HT-29 (cell line): ENCODE measurements at places on chromosomes 6 and 20.

- no peak for DNase-seq
Measured at GRCh38 chr6:28349344-28349891, 329 bp upstream of the ZKSCAN3 start.

DNA sequence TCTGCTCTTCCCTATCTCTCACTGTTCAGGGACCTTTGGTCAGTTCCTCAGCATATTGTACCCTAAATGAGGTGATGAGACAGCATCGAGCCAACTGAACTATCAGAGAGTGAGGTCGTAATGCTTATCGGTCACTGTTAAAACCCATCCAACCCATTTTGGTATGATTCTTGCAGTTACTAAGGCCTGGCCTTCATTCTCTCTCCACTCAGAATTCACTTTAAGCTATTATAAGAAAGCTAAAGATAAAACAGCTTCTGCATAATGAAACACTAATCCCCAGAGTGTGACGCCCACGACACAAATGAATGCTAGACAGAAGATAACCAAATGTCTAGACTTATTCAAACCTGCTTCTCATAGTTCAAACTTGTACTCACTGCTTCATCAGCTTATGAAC, 175.8 kb downstream of the GMPR start:
- no peak for DNase-seq

GRCh38 chr6:149261364-149262040, 56.0 kb upstream of the TAB2 start:
- no peak for DNase-seq

DNA sequence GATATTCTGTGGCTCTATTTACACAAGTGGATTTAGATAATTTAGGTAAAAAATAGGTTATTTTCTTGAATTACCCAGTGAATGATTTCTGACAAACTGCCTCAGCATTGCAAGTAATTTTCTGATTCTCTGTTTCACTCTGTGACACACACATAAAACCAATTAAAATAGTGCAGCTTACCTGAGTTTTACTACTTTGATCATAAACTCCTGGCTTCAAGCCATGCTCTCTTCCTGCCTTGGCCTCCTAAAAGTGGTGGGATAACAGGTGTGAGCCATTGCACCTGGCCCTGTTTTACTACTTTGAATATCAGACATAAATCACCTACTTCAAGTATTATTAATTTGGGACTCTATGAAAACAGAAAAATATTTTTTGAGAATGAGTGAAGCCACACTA, 462.9 kb downstream of the ADGRB3 start:
- DNase-seq = no peak

DNA sequence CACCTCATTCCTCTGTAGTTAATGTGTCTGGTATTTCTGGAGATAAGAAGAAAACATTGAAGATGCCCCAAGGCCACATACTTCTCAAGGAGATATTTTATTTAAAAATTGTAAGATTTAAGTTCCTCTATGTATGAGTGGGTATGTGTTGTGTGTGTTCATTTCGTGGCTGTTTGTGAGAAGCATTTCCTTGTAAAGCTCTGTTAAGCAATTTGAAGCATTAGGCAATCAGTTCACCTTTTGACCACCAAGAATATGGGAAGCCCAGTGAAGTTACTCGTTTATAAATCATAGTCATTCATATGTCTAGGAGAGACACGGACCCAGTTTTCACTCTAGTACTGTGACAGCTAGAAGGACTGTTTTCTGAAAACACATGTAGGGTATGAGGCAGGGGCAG, 717.6 kb upstream of the MAP3K7 start:
- no peak for DNase-seq

DNA sequence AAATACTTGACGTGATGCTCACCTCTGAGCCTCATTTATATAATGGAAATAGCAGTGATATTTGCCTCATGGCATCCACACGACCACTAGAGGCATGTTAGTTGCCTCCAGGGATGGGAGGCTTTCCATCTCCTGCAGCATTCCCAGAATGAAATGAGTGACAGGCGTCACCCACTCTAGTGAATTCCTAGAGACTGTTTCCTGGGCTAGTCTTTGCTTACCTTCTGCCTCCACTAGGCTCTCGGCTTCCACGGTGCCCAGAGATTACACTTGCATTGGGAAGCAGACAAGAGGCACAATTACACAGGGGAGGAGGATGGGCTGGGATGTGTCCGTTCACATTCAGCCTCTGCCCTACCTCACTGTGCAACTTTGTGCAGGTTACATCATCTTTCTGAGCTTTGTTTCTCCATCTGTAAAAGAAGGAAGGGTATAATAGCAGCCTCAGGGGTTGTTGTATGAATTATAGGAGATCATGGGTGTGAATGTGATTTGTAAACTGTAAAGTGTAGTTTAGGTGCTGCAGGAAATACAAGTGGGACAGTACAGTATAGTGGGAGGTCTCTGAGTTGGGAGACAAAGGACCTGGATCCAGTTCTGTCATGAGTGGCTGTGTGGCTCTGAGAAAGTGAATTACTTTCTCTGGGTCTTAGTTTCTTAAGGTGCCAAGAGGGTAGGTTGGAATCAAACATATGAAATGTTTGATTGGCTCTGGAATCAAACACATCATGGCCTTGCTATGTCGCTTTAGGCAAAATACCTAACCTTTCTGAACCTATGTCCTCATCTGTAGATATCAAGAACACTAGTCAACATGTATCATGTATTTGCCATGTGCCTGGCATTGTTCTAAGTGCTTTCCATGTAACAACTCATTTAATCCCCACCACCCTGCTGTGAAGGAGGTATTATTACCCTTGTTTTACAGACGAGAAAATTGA, 3.6 kb upstream of the VSTM2L start:
- DNase-seq = no peak

- no peak for DNase-seq
Measured at GRCh38 chr6:148544421-148544820, 201.8 kb downstream of the SASH1 start.

DNA sequence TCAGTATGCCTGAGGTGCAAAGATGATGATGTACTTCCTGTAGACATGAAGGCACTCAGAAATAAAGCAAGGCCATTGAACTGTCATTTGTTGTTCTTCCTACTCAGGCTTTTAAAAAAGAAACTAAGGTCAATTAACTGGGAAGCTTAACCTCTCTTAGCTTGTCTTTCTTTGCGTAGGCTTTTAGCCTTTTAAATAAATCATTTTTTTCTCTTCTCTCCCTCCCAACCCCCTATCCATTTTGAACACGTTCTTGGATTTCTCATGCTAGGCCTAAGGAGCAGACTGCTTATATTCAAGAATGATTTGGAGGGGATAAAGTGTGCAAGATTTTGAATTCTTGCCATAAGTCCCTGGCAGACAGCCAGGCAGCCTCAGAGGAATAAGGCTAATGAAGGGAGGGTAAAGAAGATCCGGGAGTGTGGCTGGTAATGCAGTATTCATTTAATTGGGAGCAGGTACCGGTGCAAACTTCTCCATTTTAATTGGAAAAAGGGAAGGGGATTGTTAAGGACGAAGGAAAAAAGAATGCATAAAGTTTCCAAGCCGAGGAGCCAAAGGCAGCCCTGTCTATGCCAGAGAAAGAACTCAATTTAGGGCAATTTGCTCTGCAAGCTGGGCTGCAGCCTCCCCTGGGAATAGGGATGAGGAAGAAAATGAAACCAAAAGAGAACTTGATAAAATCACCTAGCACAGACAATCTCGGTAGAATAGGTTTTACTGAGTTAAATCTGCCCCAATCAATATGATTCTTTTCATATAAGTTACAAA, 343.8 kb upstream of the MMS22L start:
- DNase-seq = no peak

GRCh38 chr20:37278966-37279590, 10.4 kb upstream of the MANBAL start:
- DNase-seq = no peak

DNA sequence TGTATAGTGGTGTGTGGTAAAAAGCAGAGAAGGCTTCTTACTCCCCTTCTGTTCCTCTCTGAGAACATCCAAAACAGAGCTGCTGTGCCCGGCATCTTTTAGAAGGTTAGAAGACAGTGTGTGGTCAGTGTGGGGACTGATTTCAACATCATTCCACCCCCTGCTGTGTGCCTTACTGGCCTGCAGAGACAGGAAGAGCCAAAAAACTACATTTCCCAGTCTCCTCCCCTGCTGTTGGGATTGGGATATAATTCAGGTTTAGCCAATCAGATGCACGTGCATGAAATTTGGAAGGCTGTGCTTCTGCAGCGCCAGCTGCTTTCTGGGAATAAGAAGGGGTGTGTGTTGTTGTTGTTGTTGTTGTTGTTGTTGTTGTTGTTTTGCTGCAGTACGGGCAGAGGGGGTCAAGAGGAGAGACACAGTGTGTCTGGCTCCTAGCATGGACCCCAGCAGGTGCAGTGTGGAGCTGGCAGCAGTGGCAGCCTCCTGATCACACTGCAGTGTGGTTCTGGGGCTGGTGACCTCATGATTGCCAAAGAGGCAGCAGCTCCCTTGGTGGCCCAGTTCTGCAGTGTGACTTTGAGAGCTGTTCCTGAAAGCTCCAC, 74.7 kb downstream of the MRPL14 start:
- no peak for DNase-seq

DNA sequence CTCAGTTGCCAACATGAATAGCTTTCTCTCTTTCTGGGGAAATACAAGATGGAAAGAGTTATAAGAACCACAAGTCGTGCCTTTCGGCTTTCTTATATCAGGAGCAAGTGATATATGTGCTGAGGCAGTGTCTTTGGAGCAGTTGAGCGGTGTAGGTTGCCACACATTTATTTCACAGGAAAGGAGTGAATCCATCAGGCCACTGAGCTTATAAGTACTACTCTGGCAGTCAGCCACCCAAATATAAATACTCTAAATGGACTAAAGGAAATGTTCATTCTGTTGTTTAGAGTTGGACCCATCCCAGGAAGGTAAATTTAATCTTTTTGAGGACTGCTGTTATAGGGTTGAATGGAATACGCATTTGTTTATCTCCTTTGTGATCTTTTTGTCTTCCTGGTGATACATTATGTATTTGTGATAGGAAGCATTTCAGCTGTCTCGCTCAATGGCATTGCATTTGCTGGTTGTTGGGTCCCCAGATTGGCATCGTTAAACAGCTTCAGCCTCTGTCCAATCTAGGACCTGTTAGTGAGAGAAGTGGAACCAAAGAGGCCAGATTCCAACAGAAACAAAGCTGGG, 139.7 kb downstream of the SOBP start:
- DNase-seq = no peak

DNA sequence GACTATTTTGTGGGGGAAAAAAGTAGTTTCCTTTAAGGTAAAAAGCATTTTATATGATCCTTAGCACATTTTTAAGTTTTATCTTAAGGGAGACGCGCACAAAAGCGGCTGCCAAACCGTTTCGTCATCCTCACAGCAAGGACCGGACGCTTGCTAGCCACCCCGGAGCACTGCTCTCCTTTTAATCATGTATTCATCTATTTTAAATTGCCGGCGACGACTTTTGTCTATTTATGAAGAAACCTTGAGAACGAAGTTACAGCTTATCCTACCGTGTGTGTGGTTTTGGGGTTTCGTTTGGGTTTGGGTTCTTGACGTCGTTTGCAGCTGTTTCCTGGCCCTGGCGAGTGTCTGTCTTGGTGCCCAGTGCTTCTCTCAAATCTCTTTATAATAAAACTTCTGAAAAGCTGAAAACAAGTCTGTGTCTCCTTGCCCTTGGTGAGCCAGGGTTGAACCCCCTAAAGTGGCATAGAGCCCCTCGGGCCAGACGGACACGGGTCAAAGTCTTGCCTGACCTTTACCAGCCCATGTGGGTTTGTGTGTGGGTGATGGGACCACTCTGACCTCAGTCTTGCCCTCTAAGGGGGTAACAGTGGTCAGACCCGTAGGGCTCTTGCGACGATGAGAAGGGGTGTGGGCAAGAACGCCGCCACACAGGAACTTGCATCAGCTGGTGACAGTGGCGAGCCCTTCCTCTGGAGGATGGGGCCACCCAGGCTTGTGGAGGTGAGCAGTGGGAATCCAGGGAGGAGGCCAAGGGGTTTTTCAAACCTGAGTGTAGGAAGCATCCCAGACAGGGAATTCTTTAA, 117.6 kb downstream of the JPH2 start:
- DNase-seq = no peak

DNA sequence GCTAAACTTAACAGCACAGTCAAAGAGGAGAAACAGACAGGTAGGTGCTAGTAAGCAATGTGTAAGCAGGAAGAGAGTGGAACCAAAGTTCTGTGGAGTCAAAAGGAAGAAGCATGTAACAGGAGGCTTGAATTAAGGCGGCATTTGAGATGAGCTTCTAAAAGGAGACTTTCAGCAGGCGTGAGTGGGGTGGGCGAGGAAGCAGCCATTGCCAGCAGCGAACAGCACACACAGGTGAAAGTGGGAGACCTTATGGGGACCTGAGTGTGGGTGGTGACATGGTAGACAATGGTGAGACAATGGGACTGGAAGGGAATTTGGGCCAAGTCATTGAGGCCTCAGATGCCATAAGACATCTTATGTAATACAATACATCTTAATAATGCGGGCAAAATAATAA, 195.0 kb downstream of the PAX1 start:
- no peak for DNase-seq

DNA sequence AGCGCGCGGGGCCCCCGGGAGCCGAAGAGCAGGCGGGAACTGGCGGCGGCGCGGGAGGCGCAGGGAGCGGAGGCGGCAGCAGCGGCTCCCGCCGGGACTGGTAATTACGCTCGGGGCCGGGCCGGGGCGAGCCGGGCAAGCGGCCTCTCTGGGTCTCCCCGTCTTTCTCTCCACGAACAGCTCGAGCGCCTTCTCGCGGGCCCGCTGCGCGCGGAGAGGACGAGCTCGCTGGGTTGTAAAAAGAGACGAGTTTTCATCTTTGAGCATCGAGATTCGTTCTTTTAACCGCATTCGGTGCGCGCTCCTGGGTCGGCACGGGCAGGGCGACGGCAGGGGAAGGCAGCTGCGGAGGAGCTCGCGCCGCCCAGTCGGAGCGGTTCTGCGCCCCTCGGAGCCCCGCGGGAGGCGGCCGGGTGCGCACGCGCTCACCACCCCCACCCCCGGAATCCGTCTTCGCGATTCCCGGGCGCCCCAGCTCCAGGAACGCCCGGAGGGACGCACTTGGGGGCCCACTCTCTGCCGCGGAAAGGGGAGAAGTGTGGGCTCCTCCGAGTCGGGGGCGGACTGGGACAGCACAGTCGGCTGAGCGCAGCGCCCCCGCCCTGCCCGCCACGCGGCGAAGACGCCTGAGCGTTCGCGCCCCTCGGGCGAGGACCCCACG, 38.0 kb downstream of the YTHDF1 start:
- no peak for DNase-seq

DNA sequence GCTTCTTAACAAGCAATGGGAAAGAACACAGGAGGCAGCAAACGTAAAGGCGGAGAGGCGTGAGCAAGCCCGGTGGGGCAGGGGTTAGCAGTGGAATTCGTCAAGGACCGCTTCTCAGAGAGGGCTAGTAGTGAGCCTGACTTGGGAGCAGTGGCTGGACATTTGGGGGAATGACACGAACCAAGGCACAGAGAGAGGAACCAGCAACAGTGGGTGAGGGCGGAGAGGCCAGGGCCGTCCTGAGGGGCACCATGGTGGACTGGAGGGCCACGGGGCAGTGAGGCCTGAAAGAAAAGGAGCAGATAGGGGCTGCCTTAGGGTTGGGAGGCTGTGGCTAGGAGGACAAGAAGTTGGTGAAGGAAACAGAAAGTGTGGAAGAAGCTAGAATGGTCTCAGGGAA, 12.1 kb upstream of the ARID1B start:
- DNase-seq = no peak
